ENCODE measurements at places on chromosomes 4 and X. TPM values are rescaled to one million over a fixed set of nuclear protein-coding genes. Genes with fewer than 3 reads are reported as not detected.

DNA sequence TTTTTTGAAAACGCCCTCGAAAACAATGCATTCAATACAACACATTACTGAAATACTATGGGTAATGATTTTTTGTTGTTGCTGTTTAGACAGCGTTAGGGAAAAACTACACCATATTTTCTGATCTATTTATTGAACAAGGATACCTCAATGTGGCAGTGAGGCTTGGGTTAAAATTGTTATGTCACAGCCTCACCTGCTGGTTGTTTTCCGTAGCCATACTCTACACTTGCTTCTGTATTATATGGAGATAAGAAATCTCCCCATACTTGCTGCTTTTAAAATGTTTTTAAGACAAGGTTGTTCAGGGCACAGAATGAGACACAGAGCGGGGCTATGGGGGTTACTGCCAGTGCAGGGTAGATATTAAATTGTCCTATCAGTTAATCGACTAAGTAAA is 221.6 kb upstream of the FTHL17 start:
- DNase-seq, result no peak

Gene NDP
- 2.2 TPM for total RNA-seq

Gene MAGEC2
- total RNA-seq, result not detected

GRCh38 chr4:37951461-37952352 is 8.5 kb upstream of the PTTG2 start:
- DNase-seq, result no peak

Gene SH3RF1
- total RNA-seq, result 12.6 TPM

Gene ENPEP
- 4.2 TPM for total RNA-seq

DNA sequence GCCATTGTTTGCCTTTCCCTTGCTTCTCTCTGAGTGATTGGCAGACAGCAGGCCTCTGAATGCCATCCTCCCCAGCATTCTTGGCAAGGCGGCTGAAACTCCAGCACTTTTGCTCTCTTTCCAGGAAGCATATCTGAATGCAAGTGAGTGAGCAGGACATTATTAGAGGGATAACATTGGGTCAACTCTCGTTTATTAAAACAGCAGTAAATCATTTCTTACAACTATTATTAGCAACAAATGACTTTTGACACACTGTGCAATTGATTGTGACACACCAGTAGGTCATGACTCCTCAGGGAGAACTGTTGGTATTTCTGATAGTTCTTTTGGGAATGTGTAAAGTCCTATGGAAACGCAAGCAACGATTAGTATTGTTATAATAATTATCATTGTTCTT is 103.8 kb downstream of the EFNB1 start:
- DNase-seq, result no peak

DNA sequence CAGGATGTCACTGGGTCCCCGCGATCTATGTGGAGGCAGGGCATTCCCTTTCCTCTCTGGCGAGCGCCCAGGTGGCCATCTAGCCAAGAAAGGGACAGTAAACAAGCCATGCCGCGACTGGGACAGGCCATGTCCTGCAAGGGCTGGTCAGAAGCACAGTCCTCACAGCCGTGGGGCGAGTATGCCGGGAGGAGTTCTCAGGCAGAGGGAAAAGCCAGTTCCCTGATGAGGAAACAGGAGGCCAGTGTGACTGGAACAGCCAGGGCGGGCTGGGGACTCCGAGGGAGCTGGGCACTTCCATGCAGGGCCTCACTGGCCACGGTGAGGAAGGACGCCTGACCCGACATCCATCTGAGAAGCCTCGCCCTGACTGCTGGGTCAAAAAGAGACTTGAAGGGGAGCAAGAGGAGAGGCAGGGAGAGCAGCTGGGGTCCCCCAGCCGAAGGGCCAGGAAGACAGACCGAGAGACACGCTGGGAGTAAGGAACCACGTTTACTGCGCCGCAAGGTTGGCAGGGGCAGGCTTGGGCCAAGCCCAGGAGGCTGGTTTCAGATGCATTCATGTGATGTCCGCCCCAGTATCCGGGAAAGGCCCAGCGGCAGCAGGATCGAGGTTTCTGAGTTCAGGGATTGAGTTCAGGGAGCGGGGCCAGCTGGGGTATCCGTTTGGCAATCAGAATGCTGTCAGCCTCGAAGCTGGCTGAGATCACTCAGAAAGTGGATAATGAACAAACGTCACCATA is 15.0 kb downstream of the CFAP99 start:
- DNase-seq, result no peak

- DNase-seq, result no peak
Observed at GRCh38 chr4:187010052-187010451, 286.4 kb upstream of the FAT1 start.

DNA sequence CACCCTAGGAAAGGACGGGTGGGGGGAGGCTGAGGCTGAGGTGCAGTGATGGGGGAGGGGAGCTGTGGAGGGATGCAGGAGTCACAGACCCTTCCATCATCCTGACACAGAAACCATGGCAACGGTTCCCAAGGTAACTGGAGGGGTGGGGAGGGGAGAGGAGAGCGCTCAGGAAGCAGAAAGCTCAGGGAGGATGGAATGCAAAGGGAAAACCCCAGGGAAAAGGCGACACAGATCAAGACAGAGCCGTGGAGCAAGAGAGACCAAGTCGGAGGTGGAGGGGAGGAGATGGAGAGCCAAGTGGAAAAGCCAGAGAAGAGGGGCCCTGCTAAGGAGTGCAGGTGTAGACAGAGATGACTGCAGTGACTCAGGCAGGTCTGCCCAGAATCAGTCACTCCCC is 14.5 kb downstream of the L1CAM start:
- no peak for DNase-seq

DNA sequence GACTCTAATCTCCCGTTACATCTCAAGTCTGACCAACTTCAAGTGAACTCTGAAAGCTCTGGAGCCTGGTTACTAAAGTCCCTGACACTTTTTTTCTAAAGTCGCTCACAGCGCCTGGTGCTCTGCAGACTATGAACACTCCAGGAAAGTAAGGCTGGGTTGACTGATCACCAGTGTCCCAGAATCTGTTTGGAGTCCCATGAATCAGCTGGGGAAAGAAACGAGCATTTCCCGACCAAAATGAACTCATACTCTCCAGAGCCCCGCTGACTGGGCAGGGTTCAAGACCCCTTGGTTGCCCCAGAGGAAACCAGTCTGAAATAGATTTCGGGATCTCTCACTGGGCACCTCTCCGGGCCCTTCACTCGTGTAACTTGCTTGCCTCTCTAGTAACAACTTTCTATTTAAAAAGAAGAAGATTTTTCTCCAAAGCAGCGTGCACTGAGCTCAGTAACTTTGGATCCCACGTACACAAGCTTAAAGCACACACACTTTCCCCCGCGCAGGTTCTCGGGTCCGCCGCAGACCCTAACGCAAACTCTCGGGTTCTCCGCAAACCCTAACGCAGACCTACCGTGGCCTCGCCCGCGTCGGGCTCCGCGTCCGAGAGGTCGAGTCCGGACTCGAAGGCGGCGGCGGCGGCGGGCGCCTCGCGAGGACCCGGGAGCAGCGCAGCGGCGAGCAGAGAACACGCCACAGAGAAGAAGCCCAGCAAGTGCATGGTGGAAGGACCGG is 964 bp downstream of the VEGFC start:
- DNase-seq, result no peak
